ENCODE measurements at places on chromosomes 7 and 10. TPM values are rescaled to one million over a fixed set of nuclear protein-coding genes. Genes with fewer than 3 reads are reported as not detected.

The TEX47 gene
- total RNA-seq = not detected

The EPHB6 gene
- 19.0 TPM for total RNA-seq

DNA sequence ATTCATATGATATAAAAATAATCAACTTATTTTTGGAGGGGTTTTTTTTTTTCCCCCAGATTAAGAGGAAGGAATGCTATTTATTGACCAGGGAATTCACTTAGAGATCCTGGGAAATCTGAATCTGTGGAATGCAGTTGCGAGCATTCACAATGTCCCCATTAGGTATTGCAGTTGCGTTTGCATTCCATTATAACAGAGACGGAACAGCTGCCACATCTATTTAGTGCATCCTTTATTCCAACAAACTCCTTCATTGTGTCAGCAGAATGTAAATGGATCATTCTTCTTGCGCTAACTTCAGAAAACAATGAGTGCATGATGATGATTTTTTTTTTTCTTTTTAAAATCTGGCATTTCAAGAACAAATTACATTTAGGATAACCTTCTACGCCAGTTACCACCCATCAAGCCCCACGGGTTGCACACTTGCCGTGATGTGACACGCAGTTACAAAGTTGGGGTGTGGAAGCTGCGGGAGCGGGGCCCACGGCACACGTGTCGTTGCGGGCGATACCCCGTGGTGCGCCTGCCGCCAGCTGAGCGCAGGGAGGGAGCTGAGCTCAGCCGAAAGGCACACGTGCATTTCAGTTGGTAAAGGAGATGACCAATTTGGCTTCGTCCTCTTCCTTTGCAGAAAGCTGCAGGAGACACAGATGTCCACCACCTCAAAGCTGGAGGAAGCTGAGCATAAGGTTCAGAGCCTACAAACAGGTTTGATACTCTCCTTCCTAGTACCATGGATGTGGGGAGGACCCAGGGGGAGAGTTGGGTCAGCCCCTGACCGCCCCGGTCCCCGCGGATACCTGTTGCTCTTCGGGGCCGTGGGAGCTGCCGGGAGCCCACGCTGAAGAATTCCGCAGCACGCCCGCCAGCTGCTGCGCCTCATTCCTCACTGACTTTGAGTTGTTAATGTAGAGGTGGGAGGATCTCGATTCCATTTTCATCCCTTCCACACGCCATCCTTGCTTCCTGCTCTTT lies 175.3 kb upstream of the SH2B2 start:
- no peak for DNase-seq

- DNase-seq = no peak
Observed at GRCh38 chr7:132029369-132030085, 473.1 kb upstream of the PODXL start.

The ELN gene
- 39.9 TPM for total RNA-seq

DNA sequence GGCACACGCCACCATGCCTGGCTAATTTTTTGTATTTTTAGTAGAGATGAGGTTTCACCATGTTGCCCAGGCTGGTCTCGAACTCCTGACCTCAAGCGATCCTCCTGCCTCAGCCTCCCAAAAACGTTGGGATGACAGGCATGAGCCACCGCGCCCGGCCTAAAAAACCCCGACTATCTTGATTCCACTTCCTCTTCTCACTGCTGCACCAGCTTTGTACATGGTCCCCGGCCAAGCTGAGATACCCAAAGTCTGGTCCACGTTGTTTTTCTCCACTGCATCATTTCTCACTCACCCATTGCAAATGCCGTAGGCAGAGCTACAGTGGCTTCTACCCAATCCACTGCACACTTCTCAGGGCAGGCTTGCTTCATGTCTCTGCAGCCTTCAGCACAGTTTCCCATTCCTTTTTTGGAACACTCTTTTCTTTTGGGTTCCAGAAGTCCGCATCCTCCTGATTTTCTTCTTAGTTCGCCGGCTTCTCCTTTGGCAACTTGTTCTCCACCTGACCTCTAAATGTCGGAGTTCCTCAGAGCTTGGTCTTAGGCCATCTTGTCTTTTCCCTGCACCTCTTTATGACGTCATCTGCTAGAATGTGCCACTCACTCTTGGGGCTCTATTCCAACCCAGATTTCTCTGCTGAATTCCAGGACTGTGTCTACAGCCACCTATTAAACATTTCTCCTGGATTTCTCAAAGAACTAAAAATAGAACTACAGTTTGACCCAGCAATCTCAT lies 6.0 kb upstream of the GNB2 start:
- DNase-seq = no peak

DNA sequence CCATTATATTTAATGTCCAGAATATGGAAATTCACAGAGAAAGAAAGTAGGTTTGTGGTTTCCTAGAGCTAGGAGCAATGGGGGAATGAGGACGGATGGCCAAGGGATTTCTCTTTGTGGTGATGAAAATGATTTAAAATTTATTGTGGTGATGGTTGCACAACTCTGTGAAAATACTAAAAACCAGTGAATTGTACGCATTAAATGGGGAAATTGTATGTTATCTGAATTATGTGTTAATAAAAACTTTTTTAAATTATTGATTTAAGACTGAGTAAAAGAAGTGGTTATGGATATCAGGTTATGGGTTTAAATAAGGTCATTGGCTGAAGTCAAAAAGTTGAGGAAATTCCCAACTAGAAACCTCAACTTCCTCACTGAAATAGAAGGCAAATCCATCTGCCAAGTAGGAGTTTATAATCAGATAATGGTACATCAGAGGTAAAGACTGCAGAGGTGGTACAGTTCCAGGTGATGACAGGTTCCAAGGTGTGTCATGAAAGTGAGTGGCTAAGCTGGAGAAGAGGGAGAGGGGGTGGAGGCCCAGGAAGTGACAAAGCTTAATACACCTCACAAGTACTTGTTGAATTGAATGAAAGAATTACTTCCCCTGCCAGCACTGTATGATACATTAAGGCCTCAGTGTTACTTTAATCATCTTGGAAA lies 68.9 kb upstream of the CCDC71L start:
- no peak for DNase-seq

GRCh38 chr7:134394056-134394455 lies 64.8 kb downstream of the AKR1B1 start:
- DNase-seq = no peak

The EGFR gene
- total RNA-seq = 61.1 TPM

The NKX2-3 gene
- total RNA-seq = 5.2 TPM

The KCNH2 gene
- total RNA-seq = 2.5 TPM

DNA sequence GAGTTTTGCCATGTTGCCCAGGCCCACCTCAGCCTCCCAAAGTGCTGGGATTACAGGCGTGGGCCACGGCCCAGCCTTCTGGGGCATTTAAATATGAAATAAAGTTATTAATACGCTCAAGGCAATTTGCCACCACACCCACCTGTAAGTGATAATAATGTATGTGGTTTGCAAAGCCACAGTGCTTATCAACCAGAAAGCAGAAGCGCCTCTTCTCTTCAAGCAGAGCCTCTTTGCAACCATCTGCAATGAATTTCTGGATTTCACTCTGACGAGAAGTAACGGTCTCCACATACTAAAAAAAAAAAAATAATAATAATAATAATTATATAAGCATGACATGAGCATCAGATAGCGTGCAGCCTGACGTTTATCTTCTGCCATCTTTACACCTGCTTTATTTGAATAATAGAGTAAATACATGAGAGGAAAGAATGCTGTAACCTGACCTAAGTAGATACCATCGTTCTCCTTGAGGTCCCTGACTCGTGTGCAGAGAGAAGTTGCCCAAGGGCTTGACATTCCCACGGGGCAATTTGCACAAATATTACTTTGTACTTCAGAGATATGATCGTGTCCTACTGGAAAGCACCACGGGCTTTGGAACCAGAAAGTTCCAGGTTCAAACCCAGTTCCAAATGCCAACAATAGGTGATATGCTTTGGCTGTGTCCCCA lies 34.0 kb downstream of the BRI3 start:
- no peak for DNase-seq

DNA sequence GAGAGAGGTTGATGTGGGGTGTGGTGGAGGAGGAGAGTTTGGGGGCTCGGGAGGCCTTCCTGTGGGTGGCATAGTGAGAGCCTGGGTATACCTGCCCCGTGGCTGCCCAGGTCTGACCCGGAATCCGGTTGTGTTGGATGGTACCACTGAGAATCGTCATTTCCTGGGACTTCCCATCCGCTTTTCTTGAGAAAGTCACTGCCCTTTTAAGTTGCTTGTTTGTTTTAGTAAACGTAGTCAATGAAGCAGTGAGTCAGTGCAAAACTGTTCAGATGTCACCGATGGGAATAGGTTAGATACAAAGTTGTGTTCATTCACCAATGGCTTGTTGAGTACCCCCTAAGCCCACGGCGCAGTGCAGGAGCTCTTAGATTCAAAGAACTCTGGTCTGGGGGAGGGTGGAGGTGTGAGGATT lies 285.8 kb downstream of the CAMK1D start:
- DNase-seq = no peak

The LIPJ gene
- total RNA-seq = not detected

GRCh38 chr7:45402480-45403218 lies 171.5 kb upstream of the ADCY1 start:
- DNase-seq = no peak

DNA sequence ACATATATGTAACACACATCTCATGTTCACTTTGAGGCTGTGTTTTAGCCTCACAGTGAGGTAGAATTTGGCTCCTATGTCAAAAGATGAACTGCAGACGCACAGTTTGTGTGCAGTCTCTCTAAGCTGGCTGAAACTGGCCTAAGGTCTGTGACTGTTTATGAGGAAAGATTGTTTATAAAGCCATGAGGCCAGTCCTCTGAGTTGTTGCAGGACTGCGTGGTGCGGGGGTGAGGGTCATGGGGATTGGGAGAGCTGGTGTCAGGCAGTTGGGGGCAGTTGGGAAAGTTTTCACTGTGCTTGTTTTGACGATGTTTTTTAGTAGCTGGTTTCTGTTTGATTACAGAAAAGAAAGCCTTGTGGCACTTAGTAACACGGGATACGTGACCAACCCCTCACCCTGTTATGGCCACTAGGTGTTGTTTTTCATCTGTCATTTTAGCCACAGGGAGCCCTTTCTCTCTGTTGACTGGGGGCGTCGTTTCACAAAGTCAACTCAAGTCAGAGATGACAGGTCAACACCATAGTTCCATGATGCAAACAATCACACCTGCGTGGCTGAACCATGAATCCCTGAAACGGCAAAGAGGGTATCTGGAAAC lies 310.9 kb downstream of the CCDC3 start:
- DNase-seq = no peak

- no peak for DNase-seq
Observed at GRCh38 chr7:101634196-101634717, 5.2 kb upstream of the MYL10 start.

The BRAF gene
- total RNA-seq = 57.1 TPM

DNA sequence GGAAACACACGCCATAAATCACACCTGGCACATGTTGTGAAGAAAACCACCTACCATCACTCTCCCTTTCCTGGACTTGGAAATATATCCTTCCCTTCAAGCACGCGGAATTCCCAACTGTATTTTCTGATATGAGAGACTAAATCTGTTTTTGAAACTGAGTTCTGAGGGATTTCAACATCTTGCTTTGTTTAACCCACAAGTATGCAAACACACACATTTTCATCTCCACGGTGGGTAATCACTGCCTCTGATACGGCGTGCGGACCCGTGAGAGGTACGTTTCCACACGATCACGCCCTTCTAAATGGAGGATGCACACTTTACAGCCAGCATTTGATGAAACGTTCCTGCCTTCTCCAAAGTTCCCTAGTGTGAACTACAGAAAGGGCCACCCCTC lies 83.4 kb downstream of the ZRANB1 start:
- DNase-seq = no peak

- no peak for DNase-seq
Observed at GRCh38 chr7:101453617-101454016, 90.9 kb downstream of the COL26A1 start.

DNA sequence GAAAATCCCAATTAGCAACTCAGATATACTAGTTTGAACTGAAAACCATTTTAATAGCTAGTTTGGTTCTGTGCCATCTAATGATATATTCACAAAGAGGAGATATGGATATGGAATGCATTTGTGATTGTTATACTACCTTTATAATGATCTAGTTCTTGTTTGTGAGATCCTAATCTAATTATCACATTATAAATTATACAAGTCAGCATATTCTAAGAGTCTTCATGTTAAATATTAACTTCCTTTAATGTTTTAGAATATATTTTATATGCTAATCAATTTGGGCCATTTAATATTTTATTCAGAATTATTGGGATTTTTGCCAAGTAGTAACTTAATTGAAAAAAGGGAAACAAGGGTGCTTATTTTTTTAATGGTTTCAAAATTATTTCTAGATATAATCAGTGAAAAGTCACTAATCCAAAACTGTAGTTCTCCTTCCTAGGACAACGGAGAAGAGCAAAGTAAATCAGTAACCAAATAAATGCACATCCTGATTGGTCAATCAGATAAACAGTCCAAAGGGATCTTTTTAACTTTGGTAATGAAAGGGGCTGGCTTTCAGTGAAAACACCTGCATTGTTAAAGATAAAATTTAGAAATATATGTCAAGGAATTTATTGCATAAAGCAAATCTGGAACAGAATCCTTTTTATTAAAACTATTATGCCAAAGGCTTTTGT lies 173.9 kb upstream of the MEOX2 start:
- DNase-seq = no peak

DNA sequence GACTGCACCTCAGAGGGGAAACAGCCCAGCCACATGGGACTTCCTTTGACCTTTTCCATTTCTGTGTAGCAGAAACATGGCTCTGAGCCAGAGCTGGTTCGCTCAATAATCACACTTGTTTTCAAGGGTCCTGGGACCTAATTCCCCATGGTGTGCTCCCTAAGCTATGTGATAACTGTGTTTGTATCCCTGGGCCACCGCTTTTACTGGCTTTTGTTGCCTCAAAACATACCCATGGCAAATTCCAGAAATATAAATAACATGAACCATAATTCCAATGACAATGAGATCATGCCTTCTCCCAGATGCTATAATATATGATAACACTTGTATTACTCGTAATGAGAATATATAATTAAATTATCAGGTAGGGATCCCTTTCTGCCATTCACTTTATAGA lies 196.4 kb downstream of the GFRA1 start:
- no peak for DNase-seq

DNA sequence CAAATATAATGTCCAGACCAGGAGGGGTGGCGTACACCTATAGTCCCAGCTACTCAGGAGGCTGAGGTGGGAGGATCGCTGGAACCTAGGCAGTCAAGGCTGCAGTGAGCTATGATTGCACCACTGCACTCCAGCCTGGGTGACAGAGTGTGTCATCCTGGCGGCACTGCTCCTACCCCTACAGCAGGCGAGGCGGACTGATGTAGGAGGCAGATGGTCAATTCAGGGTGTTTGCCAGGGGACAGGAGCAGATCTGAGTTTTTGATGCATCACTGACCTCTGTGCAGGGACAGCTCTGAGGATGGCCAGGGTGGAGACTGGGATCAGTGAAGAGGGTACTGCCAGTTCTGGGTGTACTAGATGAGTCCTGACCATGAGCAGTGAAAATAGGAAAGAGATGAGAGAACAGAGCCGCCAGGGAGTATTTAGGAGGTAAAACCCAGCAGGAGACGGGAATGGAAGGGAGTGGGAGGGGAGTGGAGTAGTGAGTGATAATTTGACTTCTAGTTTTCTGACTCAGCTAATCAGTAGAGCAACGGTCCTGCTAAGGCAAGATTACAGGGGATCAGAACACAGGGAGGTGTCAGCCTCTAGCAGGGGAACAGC lies 75.3 kb downstream of the HIP1 start:
- DNase-seq = no peak

- DNase-seq = no peak
Observed at GRCh38 chr7:151240536-151240935, 8.0 kb downstream of the SMARCD3 start.

The CYP3A5 gene
- total RNA-seq = 1,312 TPM

GRCh38 chr7:80393786-80394185 lies 118.1 kb downstream of the GNAT3 start:
- DNase-seq = no peak

The ASZ1 gene
- total RNA-seq = not detected
